ENCODE measurements at places on chromosomes 6 and 20.

- no peak for DNase-seq
Measured at GRCh38 chr20:57412347-57413029, 21.3 kb downstream of the RBM38 start.

DNA sequence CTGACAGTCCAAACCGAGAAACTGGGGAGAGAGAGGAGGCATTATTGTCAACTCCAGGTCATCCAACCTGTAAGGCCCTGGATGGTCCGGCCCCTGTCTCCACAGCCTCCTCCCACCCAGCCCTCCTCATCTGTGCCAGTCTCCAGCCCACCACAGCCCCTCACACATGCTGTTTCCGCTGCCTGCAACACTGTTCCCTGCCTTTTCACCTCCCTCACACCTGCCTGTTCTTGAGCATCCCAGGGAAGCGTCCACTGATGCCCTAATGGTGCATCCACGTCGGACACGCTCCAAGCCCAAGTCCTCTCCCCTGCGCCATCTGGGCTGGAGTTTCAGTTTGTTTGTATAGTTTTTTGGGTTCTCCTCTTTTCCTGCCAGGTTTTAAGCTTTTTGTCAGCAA is 52.0 kb downstream of the BMP7 start:
- no peak for DNase-seq

DNA sequence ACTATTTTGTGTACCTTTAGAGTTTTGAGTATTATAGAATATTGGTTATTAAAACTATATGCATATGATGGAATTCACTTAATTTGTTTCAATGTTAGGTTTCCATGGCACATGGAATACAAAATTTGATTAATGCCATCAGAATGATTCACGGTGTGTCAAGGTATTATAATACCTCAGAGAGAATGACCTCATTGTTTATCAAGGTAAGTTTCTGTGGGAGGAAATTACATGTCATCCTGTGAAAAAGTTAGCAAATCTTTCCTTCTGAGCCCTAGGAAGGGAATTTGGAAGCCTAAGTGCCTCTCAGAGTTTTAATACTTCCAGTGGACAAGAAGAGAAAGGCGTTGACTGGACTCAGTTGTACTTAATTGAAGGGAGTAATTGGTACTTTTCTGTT is 40.8 kb downstream of the DNAH8 start:
- DNase-seq, result no peak

DNA sequence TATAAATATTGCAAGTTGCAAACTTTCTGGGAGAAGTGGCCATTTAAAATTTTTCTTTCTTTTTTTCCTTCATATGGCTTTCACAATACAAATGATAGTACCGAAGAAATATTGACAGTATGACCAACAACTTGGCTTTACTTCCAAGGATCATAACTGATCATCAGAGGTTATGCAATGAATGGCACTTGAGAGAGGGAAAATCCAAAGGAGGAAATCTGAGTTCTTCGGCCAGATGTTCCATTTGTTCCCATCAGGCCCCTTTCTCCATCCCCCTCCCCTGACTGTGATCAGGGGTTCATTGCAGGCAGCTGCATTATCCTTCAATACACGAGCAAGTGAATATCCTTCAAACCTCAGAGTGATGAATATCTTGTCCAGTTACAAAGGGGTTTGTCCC is 130.0 kb upstream of the UST start:
- no peak for DNase-seq

DNA sequence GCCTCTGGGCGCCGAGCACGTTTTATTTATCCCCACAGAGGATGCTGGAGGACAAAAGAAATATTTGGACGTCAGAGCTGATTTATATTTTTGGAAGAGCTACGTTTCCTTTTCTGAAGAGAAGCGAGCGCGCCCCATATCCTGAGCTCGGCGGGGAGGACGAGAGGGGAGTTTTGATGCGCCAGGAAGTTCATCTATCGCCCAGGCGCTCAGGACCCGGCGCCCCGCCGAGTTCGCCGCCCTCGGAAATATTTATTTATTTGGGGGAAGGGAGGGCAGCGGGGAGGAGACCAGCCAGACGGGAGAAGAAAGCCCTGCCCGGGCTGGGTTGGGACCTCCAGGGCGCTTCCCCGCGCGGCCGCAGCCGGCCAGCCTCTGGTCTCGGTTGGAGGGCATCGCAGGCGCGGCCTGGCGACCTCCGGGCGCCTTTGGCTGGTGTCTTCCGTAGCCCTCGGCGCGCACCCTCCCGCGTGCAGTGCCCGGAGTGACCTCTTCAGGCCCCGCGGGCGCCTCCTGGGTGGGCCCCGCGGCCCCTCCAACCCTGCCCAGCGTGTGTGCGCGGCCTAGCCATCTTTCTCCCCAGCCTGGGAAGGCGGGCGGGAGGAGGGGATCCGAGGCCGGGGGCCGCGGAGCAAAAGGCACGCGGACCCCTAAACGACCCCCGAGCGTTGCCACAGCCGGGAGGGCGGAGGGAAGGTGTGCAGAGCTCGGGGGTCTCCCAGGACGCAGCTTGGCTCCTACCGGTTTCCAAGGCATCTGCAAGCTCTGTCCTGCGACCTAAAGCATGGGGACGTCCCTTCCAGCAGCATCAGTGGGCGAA is 5.4 kb upstream of the FOXF2 start:
- no peak for DNase-seq

GRCh38 chr6:121579478-121579877 is 144.0 kb downstream of the GJA1 start:
- DNase-seq, result no peak

GRCh38 chr6:88006557-88006956 is 41.1 kb upstream of the SPACA1 start:
- DNase-seq, result no peak

DNA sequence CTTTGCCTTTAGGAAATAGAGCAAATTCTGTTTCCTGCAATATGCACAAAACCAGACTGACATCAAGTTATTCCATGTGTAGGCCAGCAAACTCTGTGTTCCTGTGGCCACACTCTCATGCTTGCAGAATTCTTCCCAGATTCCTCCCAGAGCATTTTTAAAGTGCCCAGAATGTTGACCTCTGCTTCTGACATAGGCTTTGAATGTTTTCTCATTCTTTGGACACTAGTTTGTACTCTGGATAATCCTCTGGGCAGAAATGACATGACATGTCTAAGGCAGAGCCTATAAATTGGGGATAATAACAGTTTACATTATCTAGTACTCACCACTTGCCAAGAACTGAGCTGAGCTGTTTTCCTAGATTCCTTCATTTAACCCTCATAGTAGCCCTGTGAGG is 9.2 kb upstream of the EFHC1 start:
- no peak for DNase-seq

DNA sequence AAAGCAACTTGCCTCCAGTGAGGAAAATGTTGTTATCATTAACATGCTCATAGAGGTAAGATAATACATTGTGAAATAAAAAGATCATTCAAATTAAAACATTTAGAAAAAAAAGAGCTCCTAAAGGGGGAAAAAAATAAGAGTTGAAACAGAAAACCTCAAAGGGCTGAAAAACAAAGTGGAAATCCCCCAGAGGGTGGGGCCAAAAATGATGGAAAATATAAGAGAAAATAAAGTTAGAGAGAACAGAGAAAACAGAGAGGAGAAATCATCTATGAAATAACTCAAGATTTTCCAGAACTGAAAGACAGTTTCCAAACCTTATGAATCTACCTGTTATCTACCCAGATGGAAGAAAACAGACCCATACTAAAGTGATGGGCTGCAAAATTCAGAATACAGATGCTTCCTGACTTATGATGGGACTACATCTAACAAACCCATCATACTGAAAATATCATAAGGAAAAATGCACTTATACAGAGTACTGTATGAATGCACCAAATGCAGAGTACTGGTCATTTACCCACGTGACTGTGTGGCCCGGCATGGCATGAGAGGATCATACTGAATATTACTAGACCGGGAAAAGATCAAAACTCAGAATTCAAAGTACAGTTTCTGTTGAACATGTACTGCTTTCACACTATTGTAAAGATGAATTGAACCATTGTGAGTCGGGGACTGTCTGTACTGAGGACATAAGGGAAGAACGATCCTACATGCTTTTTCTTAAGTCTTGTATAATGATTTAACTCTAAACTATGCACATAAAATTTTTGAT is 4.0 kb downstream of the ZBTB24 start:
- peak; percentile 45 for DNase-seq

GRCh38 chr6:134295953-134296553 is 21.9 kb downstream of the SGK1 start:
- DNase-seq, result no peak

GRCh38 chr6:97095311-97095850 is 170.9 kb downstream of the KLHL32 start:
- no peak for DNase-seq

DNA sequence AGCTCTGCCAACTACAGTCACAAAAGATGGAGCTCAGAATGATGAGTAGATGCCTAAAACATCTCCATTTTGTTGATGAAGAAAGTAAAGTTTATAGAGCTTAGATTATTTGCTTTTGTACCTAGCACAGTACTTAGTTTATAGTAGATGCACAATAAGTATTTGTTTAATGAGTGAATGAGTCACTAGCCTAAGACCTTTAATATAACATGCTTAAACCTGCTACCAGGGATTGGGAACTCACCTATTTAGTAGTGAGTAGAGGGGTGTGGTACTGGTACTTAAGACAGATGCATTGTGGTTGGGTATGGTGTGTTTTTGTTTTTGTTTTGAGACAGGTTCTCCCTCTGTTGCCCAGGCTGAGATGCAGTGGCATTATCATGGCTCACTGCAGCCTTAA is 35.8 kb downstream of the TRIM38 start:
- no peak for DNase-seq

DNA sequence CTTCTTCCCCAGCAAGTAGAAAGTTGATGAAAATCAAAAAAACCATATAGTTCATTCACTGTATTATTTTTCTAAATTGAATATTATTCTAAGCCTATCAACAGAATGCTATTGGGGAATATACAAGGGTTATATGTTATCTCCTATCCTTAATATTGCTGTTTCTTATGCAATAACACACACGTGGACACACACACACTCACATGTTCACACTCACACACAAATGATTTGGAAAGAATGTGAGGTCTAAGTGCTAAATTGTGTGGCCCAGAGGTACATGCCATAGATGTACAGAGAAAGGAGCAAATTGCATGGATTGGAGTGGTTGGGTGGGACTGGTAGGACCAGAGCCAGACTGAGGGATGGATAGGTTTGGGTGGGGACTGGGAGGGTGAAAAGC is 45.1 kb downstream of the RIOK1 start:
- DNase-seq, result no peak

- no peak for DNase-seq
Measured at GRCh38 chr6:12296255-12296573, 6.1 kb downstream of the EDN1 start.

DNA sequence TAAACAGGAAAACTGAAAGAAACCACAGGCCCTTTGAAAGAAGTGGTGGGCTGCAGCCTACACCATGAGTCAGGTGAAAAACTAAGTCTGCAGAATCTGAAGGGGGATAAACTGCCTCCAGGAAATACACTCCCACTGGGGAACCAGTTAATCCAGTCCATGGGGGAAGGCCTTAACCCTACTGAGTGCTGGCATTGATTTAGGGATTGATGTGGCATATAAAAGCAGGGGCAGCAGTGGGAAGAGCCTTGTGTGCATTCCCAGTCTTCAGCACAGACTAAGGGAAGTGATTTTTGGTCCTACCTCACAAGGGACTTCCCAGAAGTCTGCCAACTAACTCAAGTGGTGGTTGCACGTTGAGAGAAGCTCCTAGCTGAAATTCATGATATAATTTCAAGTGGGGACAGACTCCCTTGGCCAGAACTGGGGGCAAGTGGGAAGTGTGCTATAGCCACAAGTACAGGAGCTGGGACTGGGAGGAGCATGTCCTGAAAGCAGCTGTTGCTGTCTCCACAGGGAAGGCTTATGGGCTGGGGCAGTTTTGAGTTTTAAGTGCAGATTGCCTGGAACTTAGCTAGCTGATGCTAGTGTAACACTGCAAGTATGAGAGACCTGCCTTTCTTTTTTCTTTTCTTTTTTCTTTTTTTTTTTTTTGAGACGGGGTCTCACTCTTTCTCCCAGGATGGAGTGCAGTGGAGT is 31.2 kb downstream of the CITED2 start:
- no peak for DNase-seq

GRCh38 chr20:49349694-49350252 is 71.9 kb upstream of the ZNFX1 start:
- DNase-seq, result no peak

GRCh38 chr6:36962874-36963273 is 8.3 kb downstream of the PI16 start:
- DNase-seq, result peak; percentile 81

- no peak for DNase-seq
Measured at GRCh38 chr20:35458388-35458787, 3.0 kb downstream of the CEP250 start.

GRCh38 chr6:14927398-14927797 is 318.5 kb upstream of the JARID2 start:
- no peak for DNase-seq
